GM13977 (cell line): ENCODE measurements at places on chromosomes 4 and X.

DNA sequence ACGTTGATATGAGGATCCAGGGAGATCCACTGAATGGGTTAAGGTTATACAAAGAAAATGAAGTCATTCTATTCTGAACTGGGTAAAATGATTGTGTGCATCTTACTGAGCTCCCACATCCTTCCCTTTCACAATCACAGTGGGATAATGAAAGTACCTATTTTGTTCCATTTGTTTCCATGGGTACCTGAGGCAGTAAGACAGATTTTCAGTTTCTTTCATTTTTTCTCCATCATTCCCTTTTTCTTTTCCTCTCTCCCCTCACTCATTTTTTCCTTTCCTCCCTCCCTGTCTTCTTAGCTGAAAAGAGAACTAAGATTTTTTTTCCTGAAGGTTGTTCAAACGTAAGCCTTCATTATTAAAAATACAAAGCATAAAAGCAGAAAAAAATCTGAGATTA, 4.6 kb downstream of the GRIA2 start:
- DNase-seq: no peak

GRCh38 chrX:78327370-78328086, at the start of gene CYSLTR1:
Gene CYSLTR1, minus strand, starts transcription at chrX:78327611. Its CDS starts 53,865 bp downstream, at chrX:78273746.
- no peak for DNase-seq

GRCh38 chr4:139619644-139620043, 46.0 kb upstream of the MGST2 start:
- DNase-seq: no peak

- DNase-seq: no peak
These were observed 97.1 kb downstream of the AFF1 start for GRCh38 chr4:87031920-87032319.
